ENCODE measurements at places on chromosomes 5 and 9. TPM values are rescaled to one million over a fixed set of nuclear protein-coding genes. Genes with fewer than 3 reads are reported as not detected.

- no peak overlapping the region for H3K4me3 ChIP-seq
- no peaks in the 10 kb centered on the region for H3K4me1 ChIP-seq
- no peaks in the 10 kb centered on the region for H3K36me3 ChIP-seq
- no peaks in the 10 kb centered on the region for H3K27me3 ChIP-seq
- DNase-seq: no peak
- no peak overlapping the region for H3K27ac ChIP-seq
Observed at GRCh38 chr5:124771761-124772160, 25.3 kb upstream of the ZNF608 start.

- DNase-seq: no peak
- no peak overlapping the region for H3K27ac ChIP-seq
- no peaks in the 10 kb centered on the region for H3K36me3 ChIP-seq
Observed at GRCh38 chr5:177392765-177393164, 7.7 kb downstream of the PFN3 start.

GRCh38 chr5:98742396-98743073 lies 30.9 kb upstream of the RGMB start:
- no peaks in the 10 kb centered on the region for H3K27me3 ChIP-seq
- no peak for DNase-seq
- H3K36me3 ChIP-seq: peaks cover 5% of the 10 kb centered on the region
- no peak overlapping the region for H3K4me3 ChIP-seq

DNA sequence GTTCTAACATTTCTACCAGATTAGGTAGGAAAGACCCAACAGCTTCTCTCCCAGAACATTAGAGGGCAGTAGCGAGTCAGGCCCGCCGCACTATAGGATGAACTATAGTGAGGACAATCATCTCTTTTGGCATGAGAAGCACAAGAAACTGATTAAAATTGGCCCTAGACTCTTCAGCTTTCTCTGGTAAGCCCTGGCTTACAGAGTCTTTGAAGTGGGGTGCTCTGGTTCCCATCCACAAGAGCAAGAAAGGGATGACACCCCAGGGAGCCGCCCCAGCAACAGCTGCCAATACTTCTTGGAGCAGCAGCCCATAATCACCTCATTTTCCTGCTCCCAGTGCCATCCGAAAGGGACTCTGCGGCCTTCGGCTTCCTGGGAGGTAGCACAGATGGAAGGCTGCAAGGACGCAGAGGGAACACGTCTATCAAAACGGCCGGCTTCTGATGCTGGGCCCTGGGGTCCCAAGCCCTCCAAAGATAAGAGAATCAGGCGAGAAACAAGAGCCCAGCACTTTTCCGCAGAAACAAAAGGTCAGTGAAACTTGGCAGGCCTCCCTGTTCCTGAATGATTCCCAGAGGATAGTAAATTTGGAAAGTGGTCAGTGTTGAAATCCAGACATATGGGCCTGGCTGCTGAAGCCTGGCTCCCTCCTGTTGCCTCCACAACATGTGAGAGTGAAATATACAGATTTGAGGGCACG lies 69.3 kb downstream of the HSD17B3 start:
- peaks cover 59% of the 10 kb centered on the region for H3K27me3 ChIP-seq
- peaks cover 6% of the 10 kb centered on the region for H3K4me1 ChIP-seq
- no peak overlapping the region for H3K4me3 ChIP-seq
- DNase-seq: peak; percentile 79

- no peak for DNase-seq
- peaks cover 17% of the 10 kb centered on the region for H3K36me3 ChIP-seq
- no peak overlapping the region for H3K4me3 ChIP-seq
- peak overlapping the region; percentile 73 for H3K27ac ChIP-seq
- no peaks in the 10 kb centered on the region for H3K27me3 ChIP-seq
Observed at GRCh38 chr5:80763873-80764647, 109.3 kb upstream of the DHFR start.

DNA sequence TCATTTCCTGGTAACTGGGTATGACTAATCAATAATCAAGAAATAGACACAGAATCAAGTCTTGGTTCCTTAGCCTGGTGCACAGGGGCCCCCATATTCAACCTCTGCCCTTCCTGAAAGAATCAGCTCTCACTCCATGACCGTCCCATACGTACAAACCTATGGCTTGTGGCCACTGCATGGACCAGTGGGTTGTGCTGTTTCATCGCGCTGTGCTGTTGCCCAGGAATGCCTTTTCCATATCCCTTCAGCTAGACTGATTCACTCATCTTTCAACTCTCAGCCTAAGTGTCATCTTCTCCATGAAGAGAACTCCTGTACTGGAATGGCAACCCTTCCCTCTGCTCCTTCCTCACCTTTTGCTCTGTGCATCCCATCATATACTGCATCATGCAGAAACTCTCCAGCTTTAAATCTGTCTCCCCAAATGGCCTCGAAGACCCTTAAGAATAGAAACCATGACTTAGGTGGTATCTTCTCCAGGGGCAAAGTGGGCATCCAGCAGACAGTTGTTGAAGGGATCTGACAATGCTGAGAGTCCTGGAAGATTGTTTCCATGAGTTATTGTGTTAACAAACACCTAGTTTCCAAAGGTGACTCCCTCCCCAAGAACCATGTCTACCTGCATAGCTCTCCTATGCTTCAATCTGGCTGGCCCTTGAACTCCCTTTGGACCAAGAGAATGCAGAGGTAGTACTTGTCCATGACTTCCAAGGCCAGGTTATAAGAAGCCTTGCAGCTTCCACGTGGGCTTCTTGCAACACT lies 180.8 kb downstream of the ACTL7B start:
- H3K36me3 ChIP-seq: no peaks in the 10 kb centered on the region
- no peak overlapping the region for H3K27ac ChIP-seq
- DNase-seq: no peak
- no peaks in the 10 kb centered on the region for H3K27me3 ChIP-seq
- H3K4me1 ChIP-seq: peaks cover 32% of the 10 kb centered on the region
- H3K4me3 ChIP-seq: no peak overlapping the region

GRCh38 chr9:69122549-69123141 lies 51.4 kb upstream of the TJP2 start:
- H3K4me1 ChIP-seq: peaks cover 6% of the 10 kb centered on the region
- H3K27ac ChIP-seq: peak overlapping the region; percentile 73
- H3K27me3 ChIP-seq: no peaks in the 10 kb centered on the region

DNA sequence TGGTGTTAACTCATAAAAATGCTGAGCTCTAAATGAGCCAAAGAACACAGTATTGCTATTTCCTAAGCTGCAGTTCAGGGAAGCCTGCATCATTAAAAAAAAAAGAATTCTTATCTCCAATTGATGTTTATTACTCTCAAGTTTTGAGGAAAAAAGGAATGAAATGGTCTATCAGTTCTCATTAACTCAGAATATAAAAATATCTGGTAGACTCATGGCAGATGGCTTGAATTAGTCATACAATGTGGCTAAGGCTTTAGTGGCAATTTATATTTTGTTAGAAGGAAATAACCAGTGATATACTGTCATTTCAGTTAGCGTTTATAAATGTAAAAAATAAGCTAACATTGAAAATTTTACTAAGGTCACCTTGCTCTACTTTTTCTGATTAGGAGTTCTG lies 1403.4 kb upstream of the C9orf72 start:
- H3K27ac ChIP-seq: no peak overlapping the region
- no peak for DNase-seq
- no peaks in the 10 kb centered on the region for H3K27me3 ChIP-seq
- H3K4me1 ChIP-seq: no peaks in the 10 kb centered on the region
- H3K36me3 ChIP-seq: no peaks in the 10 kb centered on the region
- H3K4me3 ChIP-seq: no peak overlapping the region

GRCh38 chr5:109786206-109786855 lies 96.6 kb downstream of the MAN2A1 start:
- H3K27me3 ChIP-seq: no peaks in the 10 kb centered on the region
- H3K27ac ChIP-seq: no peak overlapping the region
- no peak overlapping the region for H3K4me3 ChIP-seq
- H3K36me3 ChIP-seq: peaks cover 18% of the 10 kb centered on the region
- no peaks in the 10 kb centered on the region for H3K4me1 ChIP-seq

DNA sequence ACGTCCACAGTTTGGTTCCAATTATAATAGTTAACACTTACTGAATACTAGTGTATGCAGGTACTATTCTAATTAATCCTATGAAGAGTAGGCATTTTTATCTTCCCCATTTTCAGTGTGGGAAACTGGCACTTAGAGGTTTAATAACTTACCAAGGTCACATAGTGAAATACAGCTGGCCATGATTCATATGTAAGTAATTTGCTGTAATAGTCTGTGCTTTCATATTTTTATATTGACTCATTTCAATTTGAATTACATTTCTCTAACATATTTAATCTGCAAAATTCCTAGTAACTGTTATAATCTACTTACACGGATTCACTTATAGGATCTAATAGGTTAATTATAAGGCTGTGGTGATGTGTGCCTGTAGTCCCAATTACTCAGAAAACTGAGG lies 19.4 kb downstream of the CCNH start:
- H3K4me3 ChIP-seq: no peak overlapping the region
- no peaks in the 10 kb centered on the region for H3K27me3 ChIP-seq
- H3K36me3 ChIP-seq: peaks cover 94% of the 10 kb centered on the region
- H3K27ac ChIP-seq: peak overlapping the region; percentile 88
- peaks cover 15% of the 10 kb centered on the region for H3K4me1 ChIP-seq

- peak overlapping the region; percentile 88 for H3K4me3 ChIP-seq
- DNase-seq: no peak
- H3K36me3 ChIP-seq: peaks cover 8% of the 10 kb centered on the region
- peaks cover 23% of the 10 kb centered on the region for H3K27me3 ChIP-seq
- H3K4me1 ChIP-seq: peaks cover 41% of the 10 kb centered on the region
Observed at GRCh38 chr5:159097784-159098602, 1.7 kb downstream of the EBF1 start.

GRCh38 chr5:169670769-169671525 lies 33.9 kb downstream of the DOCK2 start:
- no peaks in the 10 kb centered on the region for H3K36me3 ChIP-seq
- H3K4me3 ChIP-seq: no peak overlapping the region
- DNase-seq: no peak
- H3K4me1 ChIP-seq: peaks cover 16% of the 10 kb centered on the region
- H3K27me3 ChIP-seq: no peaks in the 10 kb centered on the region
- no peak overlapping the region for H3K27ac ChIP-seq

DNA sequence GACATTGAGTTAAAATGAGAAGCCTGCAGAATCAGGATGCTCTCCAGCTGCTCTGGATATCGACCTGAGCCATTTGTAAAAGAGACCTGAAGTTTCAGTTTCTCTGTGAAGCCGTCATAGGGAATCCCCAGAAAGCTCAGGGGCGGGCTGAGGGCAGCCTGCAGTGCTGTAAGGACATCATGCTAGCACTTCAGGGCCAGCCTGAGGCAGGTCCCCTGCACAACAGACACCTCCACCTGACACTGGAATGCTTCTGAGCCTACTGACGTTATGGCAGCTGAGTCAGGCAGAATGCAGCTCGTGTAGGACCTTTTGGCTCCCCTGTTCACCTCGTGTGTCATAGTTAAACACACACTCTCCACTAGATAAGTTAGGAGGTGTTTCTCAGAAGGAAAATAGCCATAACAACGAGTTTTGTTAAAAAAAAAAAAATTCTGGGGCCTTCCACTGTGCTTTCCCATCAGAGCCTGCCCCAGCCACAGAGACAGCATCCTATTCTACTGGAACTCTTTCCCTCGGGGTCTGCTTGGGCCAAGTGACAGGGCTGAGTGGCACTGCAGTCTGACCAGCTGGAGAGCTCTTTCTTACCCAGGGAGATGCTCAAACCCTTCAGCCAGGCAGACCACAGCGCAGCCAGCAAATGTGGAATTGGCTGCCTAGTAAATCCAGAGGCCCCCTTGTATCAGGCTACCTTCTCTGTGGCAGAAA lies 354.9 kb downstream of the DIRAS2 start:
- H3K27ac ChIP-seq: no peak overlapping the region

- no peaks in the 10 kb centered on the region for H3K36me3 ChIP-seq
- H3K27me3 ChIP-seq: no peaks in the 10 kb centered on the region
- H3K4me3 ChIP-seq: no peak overlapping the region
- DNase-seq: peak; percentile 33
- no peaks in the 10 kb centered on the region for H3K4me1 ChIP-seq
Observed at GRCh38 chr5:160556846-160557245, 135.2 kb downstream of the PTTG1 start.

- peak overlapping the region; percentile 63 for H3K27ac ChIP-seq
- H3K4me1 ChIP-seq: peaks cover 23% of the 10 kb centered on the region
- no peaks in the 10 kb centered on the region for H3K27me3 ChIP-seq
Observed at GRCh38 chr5:177296581-177296980, 6.9 kb downstream of the RAB24 start.

GRCh38 chr5:165333623-165334022 lies 1828.2 kb downstream of the MAT2B start:
- H3K27ac ChIP-seq: no peak overlapping the region
- H3K27me3 ChIP-seq: no peaks in the 10 kb centered on the region
- no peaks in the 10 kb centered on the region for H3K36me3 ChIP-seq
- no peak for DNase-seq
- H3K4me3 ChIP-seq: no peak overlapping the region

GRCh38 chr9:18905028-18905882 lies 127.8 kb downstream of the SAXO1 start:
- H3K36me3 ChIP-seq: no peaks in the 10 kb centered on the region
- H3K27me3 ChIP-seq: peaks cover 10% of the 10 kb centered on the region
- H3K4me1 ChIP-seq: no peaks in the 10 kb centered on the region
- H3K4me3 ChIP-seq: no peak overlapping the region
- DNase-seq: peak; percentile 5
- H3K27ac ChIP-seq: no peak overlapping the region

- no peak for DNase-seq
- H3K4me1 ChIP-seq: peaks cover 5% of the 10 kb centered on the region
- H3K27ac ChIP-seq: no peak overlapping the region
- H3K4me3 ChIP-seq: no peak overlapping the region
Observed at GRCh38 chr5:16000056-16000455, 179.5 kb downstream of the MARCHF11 start.

DNA sequence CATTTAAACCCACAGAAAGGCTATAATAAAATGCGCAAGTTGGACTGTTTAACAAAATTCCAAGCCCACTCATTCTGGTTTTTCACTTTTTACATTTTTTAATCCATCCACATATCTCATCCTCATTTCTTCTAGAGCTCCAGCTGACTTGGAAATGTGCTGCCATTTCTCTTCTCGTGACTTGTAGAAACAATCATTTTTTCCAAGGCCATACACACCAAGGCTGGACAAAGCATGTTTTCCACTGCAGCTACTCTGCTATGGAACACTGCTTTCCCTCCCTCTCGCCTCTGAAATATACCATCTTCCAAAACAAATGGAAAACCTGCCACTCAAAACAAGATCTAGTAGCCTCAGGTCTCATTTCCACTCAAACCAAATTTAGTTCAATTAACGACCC lies 141.1 kb downstream of the ESM1 start:
- H3K27me3 ChIP-seq: no peaks in the 10 kb centered on the region
- no peaks in the 10 kb centered on the region for H3K4me1 ChIP-seq
- no peaks in the 10 kb centered on the region for H3K36me3 ChIP-seq
- no peak overlapping the region for H3K27ac ChIP-seq

Gene PRRT1B
- total RNA-seq: not detected

Gene RNF183
- total RNA-seq: not detected

Gene PCA3
- total RNA-seq: not detected

Gene PCDHA4
- 0.16 TPM for total RNA-seq

Gene ADAMTS6
- total RNA-seq: 17.8 TPM

Gene ANKRD31
- 0.56 TPM for total RNA-seq

Gene FBN2
- 236 TPM for total RNA-seq

Gene PSMD5
- total RNA-seq: 91.0 TPM

Gene ZER1
- total RNA-seq: 26.6 TPM

Gene CDC26
- total RNA-seq: 51.6 TPM

All from MCF 10A (cell line).